ENCODE measurements at places on chromosomes 1 and 21.

DNA sequence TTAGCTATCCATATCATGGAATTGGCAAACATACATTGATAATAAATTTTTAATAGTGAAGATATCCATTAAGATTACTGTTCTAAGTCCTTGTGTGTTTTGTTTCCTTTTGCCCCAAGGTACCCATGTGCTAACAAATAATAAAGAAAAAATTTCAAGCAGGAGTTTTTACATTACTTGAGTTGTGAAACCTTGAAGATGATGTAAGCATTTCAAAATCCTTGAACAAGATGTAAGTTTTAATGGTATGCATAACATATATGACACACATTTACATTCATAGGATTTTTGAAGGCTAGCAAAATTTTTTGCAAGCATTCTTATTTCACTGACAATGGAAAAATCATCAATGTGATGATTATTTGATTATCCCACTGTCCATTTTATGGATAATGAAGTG lies 10.9 kb upstream of the ELAVL4 start:
- no peak for DNase-seq

DNA sequence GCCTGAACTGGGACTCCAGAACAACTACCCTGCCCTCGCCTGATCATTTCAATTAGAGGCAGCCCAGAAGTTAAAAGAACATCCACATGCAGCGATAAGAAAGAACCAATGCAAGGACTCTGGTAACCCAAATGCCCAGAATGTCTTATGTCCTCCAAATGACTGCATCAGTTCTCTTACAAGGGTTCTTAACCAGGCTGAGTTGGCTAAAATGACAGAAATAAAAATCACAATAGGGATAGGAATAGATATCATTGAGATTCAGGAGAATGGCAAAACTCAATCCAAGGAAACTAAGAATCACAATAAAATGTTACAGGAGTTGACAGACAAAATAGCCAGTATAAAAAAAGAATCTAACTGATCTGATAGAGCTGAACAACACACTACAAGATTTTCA lies 80.1 kb upstream of the PTGFR start:
- DNase-seq: no peak

DNA sequence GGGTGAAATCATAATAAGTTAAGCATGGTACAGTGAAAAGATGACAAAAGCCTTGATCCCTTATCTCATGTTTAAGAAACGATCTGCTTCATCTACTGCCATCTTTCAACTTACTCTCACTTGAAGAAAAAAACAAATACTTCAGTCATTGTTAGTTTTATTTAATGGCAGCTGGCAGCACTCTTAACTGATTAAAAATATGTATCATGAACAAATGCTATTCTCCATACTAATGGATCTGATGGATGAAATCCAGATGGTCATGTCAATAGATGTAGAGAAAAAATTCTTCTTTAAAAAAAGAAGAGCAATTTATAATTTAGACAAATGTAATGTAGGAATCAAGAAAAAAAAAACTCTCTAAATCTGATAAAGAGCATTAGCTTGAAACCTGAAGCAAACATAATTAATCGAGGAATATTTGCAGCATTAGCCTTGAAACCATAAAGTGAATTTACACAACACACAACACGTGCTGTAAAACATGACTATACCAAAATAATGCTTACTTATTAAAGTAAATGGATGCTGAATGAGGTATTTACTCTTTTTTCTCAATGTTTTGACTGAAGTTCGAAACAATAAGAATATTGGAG lies 579.0 kb upstream of the ADAMTS5 start:
- no peak for DNase-seq

DNA sequence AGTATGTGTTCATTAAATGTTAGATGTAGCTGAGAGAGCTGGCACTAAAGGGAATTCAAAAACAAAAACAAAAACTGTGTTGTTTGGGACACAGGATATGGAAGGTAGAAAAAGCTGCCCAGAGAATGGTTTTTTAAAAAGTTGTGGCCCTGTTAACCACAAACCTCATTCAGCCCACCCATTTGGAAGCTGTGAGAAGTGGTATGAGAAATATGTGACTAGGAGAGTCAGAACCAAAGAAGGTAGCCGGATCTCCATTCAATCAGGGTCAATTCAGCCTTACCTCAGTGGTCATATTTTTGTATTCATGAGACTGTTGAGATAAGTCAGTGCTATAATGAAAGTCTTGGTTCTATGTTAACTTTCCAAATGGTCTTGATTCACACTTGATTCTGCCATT lies 29.8 kb upstream of the CACYBP start:
- DNase-seq: no peak

DNA sequence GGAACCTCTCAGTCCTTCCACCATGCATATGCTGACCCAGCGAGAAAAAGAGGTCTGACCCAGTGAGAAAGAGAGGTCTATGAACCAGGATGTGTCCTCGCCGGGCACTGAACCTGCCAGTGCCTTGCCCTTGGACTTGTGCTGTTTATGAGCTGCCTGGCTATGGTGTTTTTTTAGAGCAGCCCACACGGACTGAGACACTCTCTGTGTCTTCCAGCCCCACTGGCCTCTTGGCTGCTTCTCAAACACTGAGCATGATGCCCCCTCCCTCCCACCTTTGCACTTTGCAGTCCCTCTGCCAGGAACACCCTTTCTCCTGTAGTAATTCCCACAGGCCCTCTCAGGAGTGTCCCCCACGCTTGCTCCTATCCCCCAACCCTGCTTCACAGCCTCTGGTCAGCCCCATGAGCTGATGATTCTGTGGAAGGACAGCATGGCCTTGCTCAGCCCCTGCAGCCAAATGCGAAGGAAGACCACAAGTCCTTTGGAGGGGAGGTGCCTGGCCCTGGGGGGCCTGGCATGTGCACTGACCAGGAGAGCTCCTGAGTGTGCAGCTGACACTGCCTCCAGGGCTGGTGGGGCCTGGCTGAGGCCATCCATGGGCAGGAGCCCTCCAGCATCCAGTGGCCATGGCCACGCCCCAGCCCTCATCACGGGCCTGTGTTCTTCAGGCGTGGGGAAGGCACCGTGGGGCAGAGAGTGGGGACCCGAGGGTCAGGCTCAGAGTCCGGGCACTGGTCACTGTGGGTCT lies 23.8 kb downstream of the WNT3A start:
- DNase-seq: no peak

GRCh38 chr1:20787840-20788795 lies 1.0 kb upstream of the HP1BP3 start:
- DNase-seq: no peak

GRCh38 chr1:117561551-117561950 lies 44.3 kb upstream of the TENT5C start:
- no peak for DNase-seq

DNA sequence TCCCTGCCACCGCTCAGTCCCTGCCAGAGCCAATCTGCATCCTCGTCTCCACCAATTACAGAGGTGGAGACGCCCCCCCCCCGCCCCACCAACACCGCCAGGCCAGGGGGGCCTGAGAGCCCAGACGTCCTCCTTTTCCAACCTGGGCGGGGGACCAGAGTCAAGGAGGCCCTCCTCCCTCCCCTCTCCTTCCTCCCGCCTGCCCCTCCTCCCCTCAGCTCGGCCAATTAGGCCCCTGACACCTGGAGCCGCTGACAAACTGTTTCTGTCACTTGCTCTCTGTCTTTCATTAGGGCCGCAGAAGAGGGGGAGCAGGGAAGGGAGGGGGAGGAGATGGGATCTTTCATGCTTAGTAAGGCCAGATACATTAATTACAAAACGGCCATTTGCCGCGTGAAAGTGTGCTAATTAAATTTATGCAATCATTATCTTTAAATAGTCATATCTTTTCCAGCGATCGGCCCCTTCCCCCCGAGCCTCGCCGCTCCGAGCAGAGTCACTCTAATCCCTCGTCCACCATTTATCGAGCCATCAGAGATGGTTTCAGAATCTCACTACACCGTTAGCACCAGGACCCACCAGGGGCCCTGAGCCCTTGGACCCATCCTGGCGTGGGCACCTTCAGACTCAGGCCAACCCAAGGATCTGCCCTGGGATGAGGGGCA lies 94.7 kb downstream of the PAX7 start:
- no peak for DNase-seq

GRCh38 chr1:212946872-212947271 lies 3.5 kb upstream of the VASH2 start:
- DNase-seq: no peak
